ENCODE measurements at places on chromosomes 12 and 14. TPM values are rescaled to one million over a fixed set of nuclear protein-coding genes. Genes with fewer than 3 reads are reported as not detected.
A peak's percentile ranks its signal among the peaks of the same experiment; 100 is the strongest.

DNA sequence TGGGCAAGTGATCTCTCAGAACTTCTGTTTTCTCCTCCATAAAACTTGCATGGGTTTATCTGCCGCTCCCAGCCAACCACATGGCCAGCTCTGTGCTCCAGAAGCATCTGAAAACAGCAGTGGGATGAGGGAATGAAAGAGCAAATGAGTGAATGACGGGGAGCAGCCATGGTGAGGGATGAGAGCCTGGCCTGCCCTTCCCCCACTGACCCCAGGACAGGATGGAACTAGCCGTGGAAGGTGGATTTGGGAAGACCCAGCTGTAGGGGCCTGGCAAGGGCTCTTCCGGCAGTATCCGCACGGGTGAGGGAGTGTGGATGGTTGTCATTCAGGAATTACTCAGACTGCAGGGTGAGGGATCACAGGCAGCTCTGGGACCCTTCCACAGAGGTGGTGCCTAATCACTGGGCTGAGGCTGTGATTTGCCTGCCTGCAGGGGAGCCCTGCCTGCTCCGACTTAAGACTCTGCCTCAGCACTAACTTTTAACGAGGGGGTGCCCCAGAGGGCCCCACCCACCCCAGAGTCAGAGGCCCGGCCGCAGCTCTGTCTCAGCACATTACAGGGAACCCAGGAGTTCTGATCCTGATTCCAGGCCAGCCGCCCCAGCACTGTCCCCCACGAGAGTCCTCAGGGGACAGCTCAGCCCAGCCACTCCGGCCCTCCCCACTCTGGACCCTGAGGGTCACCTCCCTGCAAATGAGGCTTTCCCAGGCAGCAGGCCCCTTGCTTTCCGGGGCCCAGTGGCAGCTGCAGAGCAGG is 136.8 kb upstream of the C14orf180 start:
- no peak for DNase-seq

GRCh38 chr12:118287728-118288127 is 85.0 kb downstream of the TAOK3 start:
- no peak for DNase-seq

DNA sequence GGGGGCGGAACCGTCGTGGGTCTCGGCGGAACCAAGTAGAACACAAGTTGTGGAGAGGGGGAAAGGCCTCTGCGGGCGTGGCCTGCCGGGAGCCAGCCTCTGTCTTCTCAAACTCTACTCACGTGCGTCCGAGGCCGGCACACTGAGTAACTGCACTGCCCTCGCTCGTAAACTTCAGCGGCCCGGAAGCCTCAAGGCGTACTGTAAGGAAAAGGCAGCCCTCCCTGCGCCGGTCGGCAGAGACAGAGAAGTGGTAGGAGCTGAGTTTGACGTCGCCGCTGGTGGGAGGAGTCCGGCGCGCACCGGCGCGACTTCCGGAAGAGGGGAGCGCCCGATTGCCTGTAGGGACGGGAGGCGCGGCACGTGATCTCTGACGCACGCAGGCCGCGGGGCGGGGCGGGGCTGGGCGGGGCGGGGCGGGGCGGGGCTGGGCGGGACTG is at the start of gene FBXO33:
Gene FBXO33, minus strand, starts transcription at position 255 of the 440 bp plus-strand sequence. CDS start 271 bp downstream, outside the sequence.
- peak; percentile 93 for DNase-seq

DNA sequence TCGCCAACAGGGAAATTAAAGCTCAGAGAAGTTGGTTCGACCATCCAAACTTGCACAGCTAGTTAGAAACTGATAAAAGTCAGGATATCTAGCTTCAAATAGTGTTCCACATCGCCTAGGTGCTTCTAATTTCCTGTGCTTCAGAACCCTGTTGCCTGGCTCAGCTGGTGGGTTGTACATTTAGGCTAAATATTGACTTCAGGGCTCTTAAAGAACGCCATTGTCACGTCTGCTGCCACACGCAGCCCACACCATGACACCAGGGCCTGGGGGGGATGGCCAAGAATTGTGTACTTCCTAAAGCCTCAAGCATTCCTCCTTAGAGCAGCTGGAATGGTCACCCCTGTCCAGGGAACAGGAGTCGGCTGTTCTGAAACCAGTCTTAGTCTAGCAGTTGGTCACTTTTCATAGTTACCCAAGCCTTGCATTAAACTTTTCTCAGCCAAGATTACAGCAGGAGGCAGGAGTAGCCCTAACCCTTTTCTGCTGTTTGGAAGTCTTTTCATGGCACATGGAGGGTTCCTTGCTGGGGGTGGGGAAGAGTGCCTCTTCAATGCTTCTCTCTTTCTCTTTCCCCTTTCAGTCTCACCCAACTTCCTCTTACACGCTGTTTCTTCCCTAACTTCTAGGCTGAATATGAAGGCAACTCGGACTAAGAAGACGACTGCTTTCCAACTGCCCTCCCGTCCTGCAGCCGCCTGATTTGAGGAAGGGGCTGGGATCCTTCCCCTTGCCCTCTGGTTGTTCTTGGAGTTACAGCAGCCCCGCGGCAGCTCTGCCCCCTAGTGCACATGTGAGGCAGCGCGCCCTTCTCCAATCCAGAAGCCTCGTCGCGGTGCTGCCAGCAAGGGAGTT is 17.1 kb downstream of the FOS start:
- no peak for DNase-seq

GRCh38 chr12:123713823-123714585 is 1.9 kb downstream of the ATP6V0A2 start:
- DNase-seq = no peak

GRCh38 chr12:50166799-50167048 is 445 bp downstream of the CERS5 start:
- no peak for DNase-seq

DNA sequence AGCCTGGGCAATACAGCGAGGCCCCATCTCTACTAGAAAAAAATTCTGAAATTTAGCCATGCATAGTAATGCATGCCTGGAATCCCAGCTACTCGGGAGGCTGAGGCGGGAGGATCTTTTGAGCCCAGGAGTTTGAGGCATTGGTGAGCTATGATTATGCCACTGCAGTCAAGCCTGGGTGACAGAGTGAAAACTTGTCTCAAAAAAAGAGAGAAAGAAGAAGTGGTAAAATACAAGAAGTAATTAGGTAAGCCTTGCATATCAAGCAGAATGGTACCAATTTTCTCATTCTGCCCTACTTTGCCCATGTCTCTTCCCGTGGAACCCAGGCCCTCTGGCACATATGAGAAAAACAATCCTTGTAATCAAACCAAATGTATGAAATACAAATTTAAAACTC is 70.7 kb downstream of the SUSD6 start:
- DNase-seq = no peak

DNA sequence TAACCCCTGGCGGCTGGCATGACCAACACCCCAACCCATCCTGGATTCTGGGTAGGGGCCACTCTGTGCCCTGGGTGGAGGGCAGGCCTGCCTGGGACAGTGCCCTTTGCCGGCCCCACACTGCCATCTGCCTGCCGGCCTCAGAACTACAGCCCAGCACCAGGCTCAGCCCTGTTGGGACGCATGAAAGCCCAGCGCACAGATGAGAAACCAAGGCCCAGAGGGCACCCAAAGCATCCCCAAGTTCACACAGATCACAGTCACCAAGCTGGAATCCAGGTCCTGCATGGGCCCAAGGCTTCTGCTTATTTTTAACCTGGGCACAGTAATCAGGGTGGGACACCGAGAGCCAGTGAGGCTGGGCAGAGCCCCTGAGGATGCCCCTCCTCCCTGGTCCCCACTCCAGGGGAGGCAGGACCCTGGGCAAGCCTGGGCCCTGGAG is 26.2 kb downstream of the RFLNA start:
- DNase-seq = no peak

DNA sequence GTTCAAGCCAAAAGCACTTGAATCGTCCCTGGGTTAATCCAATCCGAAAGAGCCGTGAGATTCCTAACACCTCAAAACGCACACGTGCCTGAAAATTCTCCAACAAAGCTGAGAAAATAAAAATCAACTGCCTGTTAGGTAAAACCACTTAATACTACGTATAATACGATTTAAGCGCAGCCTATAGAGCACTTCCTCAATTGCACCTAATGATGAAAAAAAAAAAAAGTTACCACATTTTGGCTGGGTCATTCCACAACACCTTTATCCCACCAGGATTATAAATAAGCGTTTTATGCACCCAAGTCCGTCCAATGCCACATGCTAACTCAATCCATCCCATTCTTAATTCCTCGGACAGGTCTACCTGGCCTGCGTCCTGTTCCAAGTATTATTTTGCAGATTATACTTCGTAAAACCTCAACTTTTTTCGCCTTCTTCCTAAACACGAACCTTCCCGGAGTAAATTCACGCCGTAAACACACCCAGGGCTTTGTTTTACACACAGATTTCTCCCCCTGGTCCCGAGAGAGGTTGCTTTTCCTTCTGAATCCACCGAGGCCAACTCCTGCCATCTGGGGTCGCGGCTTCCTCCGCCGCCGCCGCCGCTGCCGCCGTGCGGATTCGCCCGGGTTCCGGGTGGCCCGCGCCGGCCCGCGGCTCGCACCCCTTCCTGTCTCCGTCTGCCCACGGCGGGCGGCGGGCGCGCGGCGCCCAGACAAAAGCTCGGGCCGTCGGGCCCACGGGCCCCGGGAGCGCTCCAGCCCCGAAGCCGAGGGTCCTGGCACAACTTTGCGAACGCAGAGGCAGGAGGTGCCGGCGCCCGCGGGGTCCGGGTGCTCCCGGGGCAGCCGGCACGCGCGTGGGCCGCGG is 66.2 kb downstream of the RNF34 start:
- no peak for DNase-seq

DNA sequence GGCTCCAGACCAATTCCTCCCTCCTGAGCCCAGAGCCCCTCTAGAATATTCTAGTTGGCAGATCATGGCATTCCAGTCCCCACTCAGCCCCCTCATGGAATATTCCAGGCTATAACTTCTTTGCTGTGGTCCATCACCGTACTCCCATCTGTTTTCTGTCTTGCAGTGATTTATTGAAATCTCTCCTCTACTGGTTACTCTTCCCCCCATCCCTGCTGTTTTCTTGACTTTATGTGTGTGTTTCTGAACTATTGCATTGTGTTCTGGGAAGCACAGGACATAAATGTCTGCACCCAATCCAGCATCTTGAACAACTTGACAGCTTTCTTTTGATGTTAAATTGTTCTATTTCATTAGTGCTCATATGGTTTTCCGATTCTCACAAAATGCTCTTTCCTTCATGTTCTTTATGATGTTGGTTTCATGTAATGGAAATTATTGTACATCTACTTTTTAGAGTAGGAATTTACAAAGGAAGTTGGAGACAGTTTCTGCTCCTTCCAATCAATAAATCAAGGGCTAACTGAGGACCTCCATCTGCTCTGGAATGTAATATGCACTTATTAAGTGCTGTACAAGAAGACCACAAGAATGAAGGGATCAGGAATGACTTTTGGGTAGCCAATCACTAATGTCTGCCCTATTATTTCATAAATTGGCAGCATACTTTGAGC is 26.3 kb downstream of the PDE6H start:
- DNase-seq = peak; percentile 63

DNA sequence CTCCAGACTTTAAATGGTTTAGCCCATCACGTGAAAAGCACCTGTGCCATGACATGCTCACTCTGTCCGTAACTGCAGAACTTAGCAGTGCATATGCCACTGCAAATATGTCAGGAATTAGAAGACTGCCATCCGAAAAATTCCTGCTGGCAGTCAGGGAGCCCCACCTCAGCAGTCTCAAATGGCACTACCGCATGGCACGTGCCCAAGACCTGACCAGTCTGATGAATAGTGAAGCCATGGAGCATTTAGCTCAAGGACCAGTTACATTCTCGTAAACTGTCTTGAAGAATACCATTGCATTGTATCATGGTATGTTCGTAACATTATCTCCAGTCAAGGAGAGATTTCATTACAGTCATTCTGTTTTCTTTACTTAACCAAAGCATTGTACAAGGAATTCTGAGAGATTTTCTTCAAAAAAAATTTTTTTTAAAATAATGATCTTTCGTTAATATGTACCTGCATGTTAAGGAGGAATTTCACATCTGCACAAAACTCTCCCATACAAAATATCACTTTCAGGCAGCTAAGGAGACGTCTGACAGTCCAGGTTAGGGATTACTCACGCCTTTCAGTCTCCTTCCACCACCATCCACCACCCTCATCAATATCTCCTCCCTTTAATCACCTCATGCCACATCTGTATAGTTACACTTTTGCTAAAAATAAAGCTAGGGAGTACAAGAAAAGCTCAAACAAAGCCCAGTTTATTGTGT is 138.5 kb downstream of the ANO2 start:
- no peak for DNase-seq

- no peak for DNase-seq
Observed at GRCh38 chr12:79764641-79765040, 73.9 kb upstream of the PAWR start.

GRCh38 chr14:64191756-64192155 is 102.4 kb downstream of the ESR2 start:
- DNase-seq = no peak

- no peak for DNase-seq
Observed at GRCh38 chr12:92533280-92533890, 169.4 kb upstream of the PLEKHG7 start.

DNA sequence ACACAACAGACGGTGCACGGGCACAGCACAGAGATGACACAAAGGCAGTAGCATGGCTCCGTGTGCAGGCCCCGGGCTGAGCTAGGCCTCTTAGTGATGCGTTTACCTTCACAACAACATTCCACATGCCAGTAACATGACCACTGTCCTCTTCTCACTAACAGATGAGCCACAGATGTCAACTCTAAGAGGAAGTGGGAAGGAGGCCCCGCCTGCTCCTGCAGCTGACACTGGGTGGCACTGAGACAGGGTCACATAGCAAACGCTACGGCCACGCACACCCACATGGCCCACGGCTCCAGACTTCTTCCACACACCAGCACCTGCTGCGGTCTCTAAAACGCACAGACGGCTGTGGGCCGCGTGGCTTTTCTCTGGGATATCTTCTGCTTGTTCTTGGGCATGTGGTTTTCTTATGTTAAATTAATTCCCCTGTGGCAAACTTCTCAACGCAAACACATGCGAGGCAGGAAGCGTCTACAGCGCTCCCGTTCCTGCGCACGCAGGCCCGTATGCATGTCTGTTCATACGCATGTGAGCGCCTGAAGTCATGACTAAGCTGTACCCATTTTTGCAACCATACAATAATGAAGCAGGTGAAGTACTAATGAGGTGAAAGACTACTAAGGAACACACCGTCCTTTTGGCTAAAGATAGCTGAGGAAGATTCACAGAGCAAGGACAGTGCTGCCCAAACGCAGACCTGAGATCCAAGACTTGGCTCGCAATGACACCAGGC is 26.8 kb downstream of the AMN start:
- DNase-seq = no peak

DNA sequence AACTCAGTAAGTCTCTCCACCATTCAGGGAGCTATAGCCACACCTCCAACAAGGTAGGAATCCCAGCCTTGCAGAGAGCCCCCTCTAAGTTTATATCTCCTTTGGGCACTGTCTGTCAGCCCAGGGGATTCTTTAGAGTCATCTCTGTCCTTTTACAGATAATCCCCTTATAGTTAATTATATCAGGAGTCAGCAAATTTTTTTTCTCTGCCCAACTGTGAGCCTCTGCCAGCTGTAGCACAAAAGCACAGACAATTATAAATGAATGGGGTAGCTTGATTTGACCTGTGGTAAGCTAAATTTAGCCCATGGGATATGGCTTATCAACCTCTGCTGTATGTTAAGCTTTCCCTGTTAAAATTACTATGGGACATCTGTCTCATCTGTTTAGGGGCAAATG is 8.3 kb downstream of the CEP128 start:
- DNase-seq = no peak

GRCh38 chr12:85509081-85509856 is 229.2 kb downstream of the ALX1 start:
- DNase-seq = no peak

Gene LBHD2
- not detected for polyA plus RNA-seq

Gene ZNF10
- 22.3 TPM for polyA plus RNA-seq

Gene MLF2
- polyA plus RNA-seq = 207 TPM

Gene KRT83
- polyA plus RNA-seq = not detected

Gene EXD2
- polyA plus RNA-seq = 32.4 TPM

Gene NEK9
- 124 TPM for polyA plus RNA-seq

Gene KCNK10
- polyA plus RNA-seq = 0.28 TPM

Gene TAS2R30
- polyA plus RNA-seq = not detected

All from right renal pelvis (tissue), 4 donors.